HT-29 (cell line): ENCODE measurements at places on chromosomes 5 and 9. TPM values are rescaled to one million over a fixed set of nuclear protein-coding genes. Genes with fewer than 3 reads are reported as not detected.
A peak's percentile ranks its signal among the peaks of the same experiment; 100 is the strongest.

DNA sequence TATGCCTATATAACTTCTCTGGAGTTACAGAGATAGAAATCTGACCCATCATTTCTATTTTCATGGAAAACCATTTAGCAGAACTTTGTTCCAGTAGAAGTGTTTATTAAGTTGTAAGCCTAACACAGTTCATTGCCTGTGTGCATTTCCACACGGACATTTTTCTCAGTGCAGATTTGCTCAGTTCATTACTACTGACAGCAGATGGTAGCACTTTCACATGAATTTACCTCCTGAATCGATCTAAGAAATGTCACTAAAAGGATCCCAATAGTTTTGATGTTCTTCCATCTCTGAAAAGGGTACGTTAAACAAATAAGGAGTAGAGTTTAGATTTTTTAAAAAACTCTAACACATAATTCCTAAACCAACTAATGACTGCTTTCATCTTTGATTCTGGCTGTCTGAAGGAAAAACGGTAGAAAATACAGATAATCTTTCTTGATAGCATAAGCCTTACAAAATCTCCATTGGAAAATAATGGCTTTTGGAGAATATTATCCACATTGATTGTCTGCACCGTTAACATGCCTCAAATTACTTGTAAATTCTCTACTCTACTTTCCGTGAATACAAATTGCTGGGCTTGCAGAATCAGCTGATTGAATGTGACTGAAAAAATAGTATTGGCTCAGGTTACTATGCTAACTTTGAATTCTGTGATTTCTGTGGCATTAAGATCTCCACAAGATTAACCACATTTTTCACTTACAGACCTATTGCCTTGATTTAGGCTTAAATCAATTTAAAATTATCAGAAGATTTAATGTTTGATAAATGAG, 33.1 kb downstream of the RPS23 start:
- DNase-seq, result peak; percentile 4

DNA sequence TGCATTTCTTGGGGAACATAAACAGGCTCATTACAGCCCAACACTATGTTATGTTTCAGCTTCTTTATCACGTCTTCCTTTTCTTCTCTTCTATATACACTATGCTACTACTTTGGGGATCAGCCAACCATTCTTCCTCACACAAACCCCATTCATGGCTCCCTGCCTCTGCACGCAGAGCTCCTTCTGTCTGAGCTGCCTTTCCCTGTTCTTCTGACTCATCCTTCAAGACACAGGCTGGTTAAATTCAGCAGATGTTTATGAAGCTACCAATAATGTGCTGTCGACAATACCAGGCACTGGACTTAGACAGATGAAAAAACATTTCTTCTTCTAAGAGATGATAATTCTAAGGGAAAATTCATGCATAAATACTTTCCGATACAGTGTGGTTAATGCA, 102.5 kb upstream of the TXNDC8 start:
- no peak for DNase-seq

DNA sequence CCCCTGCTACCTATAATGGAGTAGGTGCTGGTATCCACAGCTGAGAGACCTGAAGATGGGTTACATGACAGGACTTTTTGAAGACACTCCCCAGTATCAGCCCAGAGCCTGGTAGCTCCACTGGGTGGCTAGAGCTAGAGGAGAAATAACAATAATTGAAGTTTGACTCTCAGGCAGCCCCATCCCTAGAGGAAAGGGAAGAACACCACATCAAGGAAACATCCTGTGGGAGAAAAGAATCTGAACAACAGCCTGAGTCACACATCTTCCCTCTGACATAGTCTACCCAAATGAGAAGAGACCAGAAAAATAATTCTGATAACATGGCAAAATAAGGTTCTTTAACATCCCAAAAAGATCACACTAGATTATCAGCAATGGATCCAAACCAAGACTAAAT, 432.1 kb downstream of the CDH18 start:
- no peak for DNase-seq

Gene SWI5
- 51.4 and 52.6 TPM in 2 replicates for total RNA-seq

DNA sequence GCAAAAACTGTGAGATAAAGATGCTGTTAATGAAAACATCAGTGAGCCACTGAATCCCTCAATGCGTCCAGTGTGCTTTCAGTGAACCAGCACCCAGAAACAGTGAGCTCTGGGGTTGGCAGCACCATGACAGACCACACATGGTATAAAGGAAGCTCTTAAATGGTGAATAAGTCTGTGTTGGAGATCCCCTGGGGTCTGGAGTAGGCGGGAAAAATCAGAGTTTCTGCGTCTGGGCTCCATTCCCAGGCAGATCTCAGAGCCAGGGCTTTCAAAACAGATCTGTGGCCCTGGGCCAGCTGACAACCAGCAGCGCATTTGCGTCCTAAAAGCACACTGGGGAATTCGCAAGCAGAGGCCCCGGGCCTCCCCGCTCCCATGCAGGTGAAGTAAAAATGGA, 233.5 kb downstream of the FRMD3 start:
- DNase-seq, result no peak

GRCh38 chr9:959914-960313, 16.5 kb upstream of the DMRT3 start:
- peak; percentile 11 for DNase-seq

GRCh38 chr5:116970318-116970717, 395.7 kb upstream of the SEMA6A start:
- no peak for DNase-seq

- DNase-seq, result no peak
These were observed 1.9 kb downstream of the TEX53 start for GRCh38 chr9:114655689-114656088.

DNA sequence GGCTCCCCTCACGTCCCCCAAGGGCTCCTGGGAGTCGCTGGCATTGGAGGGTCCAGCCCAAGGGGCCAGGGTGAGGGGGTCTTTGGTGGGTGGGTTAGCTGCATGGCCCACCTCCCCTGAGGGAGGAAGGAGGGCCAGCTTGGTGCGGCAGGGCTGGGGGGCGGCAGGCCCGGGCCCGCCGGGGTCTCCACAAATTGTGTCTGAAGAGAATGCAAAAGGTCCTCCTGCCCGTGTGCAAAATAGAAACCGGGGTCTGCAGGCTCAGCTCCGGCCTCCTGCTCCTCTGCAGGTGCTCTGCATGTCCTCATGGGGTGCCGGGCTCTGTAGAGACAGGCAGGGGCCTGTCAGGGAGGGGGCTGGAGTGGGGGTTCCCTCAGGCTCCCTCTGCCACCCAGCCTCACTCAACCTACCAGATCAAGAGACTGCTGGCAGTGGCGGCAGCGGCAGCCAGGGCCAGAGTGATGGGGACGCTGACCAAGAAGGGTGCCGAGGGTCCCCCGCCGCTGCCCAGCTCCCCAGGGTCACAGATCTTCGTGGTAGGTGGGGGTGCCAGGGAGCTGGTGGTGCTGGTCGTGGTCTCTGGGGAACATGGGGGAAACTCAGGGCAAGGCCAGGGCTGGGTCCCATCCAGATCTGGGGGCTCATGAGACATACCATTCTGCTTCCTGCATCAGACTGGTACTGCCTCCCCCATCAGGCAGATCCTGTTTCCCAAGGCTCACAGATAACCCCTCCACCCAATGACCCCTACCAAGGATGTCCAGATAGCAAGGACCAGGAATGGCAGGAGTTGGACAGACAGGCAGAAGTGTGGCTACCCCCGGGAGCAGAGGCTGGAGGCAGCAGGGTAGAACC, 29.2 kb upstream of the ENHO start:
- DNase-seq, result no peak

Gene PCDHB13
- 0.05 and 0.15 TPM in 2 replicates for total RNA-seq

DNA sequence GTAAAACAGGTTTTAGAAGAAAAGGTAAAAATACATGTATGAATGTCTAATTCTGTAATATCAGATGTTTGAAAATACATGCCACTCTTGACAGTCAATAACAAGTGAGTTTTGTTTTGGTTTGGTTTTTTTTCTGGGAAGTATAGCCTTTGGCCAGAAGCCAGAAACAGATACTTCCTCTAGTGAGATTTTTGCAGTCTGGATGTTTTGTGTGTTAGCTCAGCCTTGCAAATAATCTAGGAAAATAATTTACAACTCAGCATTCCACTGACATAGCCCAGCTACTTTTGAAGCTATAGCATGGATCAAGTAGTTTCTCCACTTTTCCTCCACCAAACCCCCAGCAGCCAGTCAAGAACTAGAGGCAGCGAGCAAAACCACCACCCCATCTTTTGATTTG, 56.7 kb downstream of the SLC1A1 start:
- no peak for DNase-seq

DNA sequence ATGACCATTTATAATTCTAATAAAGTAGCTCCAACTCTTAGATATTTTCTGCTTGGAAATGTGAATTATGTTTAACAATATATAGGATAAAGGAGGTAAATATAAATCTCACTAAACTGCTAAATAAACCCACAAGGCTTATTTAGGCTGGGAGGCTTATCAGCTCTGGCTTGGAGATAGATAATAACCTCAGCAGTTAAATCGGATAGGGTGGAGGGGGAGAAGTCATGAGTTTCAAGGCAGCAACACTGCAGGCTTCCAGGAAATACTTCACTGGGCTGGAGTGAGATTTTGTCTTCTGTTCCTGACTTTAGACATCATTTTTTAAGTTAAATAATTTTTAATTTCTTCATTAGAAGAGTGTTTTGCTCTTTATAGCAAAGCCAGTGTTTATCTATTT, 80.0 kb upstream of the ITGA2 start:
- DNase-seq, result no peak

Gene FOXD4L4
- not detected in 2 replicates for total RNA-seq
